Stimulated activated CD8-positive, alpha-beta memory T cell treated with anti-CD3 and anti-CD28 coated beads, Interleukin-12 subunit alpha, Interleukin-12 subunit beta, amount 100 ng/mL, for 4 hours (primary cell): ENCODE measurements at places on chromosomes 3 and 15.

DNA sequence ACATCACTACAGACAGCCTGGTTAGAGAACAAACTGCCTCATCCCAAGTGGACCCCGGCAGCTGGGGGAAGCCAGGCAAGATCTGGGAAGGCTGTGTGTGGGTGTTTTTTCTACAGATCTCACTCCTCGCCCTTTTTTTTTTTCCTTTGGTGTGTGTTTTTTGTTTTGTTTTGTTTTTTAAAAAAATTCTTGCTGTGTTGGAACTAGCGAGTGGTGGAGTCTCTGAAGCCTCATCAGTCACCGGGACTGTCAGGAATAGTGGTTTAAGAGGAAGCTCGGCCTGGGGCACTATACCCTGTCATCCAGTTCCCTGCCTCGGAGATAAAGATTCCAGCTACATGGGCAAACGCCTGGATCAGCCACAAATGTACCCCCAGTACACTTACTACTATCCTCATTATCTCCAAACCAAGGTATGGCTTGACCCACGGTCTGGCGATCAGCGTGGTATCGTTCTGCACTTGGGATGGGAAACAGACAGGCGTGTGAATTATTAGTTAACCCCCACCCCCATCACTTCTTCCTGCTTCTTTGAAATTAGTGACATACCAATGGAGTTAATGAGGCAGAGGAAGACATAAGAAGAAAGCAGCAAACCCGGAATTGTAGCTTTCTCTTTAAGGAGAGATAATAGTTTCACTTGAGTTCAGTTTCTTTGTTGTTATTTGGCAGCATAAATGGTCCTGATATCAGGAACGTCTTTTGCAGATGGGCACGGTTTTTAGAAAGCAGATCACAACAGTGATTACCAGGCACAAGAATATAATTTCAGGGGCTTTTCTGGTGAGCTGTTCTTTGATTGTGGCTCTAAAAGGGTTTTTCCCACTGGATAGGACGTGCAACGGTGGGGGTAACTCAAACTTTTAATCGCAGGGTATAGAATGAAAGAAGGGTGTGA is 722 bp downstream of the RBMS3 start:
- no peak for DNase-seq

- DNase-seq: no peak
These were observed 394.1 kb upstream of the TBL1XR1 start for GRCh38 chr3:177591379-177591778.

DNA sequence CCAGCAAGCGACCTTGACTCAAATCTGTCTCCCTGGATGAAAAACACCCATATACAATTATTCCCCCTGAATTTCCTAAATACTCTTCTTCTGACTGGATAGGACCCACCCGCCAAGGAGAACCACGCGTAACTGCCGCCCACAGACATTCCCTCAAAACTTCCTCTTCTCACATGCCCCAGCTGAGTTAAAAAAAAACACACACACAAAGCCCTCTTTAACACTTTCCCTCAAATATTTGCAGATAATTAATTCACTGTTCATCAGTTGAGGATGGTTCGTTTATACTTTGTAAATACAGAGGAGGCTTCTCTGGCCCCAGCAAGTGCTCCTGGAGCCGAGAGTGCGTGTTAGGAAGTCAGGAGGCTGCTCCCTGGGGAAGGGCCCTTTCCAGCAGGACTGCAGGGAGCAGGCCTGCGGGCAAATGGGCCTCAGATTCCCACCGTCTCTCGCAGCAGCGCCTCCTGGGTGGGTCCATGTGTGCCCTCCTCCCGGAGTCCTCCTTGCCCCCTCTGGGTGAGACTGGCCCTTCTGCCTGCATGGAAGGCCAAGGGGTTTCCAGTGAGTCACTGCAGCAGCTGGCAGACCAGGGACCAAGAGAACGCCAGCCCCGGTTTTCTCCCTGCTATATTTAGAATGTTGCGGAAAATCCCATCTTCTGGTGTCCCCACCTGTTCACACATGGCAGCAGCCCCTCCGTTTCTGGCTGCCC is 46.8 kb downstream of the MGLL start:
- DNase-seq: no peak

- no peak for DNase-seq
These were observed 862.6 kb upstream of the CADM2 start for GRCh38 chr3:84096188-84096587.

- no peak for DNase-seq
These were observed 311.5 kb downstream of the TLE3 start for GRCh38 chr15:69786136-69786701.

DNA sequence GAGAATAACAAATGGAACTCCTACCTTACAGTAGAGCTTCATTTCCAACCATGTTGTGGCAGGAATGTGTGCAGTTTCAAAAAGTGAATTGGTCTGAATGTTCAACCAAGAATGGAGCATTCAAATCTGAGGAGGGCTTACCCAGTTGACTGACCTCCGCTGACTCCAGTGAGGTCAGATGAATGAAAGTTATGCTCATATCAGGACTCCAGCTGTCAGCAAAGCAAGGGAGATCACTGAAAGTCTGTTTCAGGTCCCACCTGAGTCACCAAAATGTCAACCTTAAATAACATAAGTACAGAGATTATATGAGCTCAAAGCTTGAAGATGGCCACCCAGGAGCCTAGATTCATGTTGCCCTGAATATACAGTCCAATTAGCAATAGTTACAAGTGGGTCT is 473.5 kb downstream of the RBMS3 start:
- DNase-seq: no peak

DNA sequence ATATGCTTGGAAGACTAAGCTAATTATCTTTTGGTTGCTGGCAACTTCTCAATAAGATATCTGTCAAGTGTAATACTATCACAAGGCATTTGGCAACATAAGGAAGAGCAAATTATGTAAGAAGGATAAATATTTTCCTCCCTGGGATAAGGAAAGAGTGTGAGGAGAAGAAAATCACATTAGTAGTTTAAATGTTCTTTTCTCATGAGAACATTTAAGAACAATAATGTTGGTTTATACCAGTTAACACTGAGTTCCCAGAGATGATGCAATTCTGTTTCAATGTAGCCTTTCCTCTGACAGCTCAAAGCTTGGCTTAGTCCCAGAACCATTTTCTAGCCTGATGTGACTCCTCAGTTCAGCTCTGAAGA is 66.1 kb upstream of the NPHP3 start:
- no peak for DNase-seq

DNA sequence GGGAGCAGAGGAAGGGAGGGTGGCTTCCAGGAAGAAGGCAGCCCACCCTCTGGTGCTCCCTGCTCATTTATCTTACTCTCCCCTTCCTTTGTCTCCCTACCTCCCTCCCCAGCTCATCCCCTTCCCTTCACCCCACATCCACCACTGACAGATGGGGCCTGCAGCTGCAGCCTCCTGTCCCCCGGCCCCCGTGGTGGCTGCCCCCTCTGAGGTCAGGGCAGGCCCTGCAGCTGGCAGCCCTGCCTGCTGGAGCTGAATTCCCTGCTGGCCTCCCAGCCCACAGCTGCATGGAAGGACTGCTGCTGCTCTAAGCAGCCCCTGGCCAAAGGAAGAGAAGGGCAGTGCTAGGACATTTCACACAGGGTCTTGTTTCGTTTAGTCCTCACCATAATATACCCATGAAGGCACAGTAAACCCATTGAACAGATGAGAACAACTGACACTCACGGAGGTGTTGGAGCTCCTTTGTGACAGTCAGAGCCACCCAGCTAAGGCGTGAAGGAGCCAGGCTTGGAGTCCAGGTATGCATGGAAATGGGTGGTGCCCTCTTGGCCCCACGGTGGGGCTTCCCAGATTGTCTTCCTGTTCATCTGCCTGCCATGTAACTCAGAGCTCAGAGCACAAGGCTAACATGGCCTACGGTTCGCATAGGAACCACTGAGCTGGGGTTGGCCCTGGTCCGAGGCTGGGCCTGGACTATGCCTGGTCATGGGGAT is 121.7 kb upstream of the PRR20G start:
- DNase-seq: no peak

DNA sequence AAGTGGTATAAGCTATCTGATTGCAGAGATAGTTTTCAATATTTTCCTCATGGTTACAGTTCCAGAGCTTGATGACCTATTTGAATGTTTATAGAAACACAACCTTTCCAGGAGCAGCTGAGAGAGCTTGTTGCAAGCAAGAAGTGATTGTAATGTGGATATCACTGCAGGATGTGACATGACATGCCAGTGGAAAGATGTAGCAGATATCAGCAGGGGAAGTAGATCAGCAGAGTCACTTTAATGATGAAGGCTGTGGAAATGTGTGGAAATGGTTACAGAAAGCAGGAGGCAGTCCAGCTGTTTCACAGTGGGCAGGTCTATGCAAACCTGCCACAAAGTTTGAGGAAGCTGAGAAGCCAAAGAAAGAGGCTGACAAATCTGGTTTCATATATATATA is 21.0 kb downstream of the TMEM158 start:
- no peak for DNase-seq

GRCh38 chr3:189395825-189396224 is 224.1 kb downstream of the TPRG1 start:
- no peak for DNase-seq

DNA sequence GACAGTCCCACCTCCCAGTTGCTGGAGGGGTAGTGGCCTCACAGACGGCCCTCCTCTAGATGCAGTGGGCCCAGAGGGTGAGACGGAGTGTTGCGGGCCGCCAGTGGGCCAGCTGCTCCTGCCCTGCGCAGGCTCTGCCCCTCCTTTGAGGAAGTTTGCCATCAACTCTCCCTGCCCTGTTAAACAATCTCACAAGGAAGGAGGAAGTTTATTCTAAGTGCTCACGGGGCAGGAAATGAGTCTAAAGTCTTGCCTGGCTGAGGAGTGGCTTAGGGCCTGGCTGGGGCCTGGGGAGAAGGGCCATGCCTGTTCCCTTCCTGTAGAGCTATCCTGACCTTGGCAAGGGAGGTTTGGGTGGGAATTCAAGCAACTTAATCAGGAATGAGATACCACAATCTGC is at the start of gene FAM3D:
Gene FAM3D, minus strand, starts transcription at position 92 of the 400 bp plus-strand sequence. CDS start 11,211 bp downstream, outside the sequence.
- DNase-seq: no peak

- DNase-seq: no peak
These were observed 88.2 kb upstream of the ZNF385D start for GRCh38 chr3:21839176-21839575.

DNA sequence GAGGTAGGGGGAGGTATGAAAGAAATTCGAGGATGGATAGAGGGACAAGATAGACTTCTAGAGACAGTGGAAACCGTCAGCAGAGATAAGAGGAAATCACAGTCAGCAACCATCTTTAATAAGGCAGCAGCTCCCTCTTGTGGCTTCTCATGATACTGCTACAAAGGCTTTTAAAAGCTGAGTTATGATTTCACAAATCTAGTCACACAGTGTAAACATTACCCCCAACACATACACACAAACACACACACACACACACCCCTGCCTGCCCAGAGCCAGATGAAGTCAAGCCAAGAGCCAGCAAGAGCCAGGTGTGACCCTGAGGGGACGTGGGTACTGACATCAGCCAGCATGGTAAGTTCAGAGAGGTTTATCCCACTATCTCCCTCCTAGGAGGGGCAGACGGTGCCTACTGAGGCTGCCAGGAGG is 18.9 kb upstream of the TGM5 start:
- no peak for DNase-seq

DNA sequence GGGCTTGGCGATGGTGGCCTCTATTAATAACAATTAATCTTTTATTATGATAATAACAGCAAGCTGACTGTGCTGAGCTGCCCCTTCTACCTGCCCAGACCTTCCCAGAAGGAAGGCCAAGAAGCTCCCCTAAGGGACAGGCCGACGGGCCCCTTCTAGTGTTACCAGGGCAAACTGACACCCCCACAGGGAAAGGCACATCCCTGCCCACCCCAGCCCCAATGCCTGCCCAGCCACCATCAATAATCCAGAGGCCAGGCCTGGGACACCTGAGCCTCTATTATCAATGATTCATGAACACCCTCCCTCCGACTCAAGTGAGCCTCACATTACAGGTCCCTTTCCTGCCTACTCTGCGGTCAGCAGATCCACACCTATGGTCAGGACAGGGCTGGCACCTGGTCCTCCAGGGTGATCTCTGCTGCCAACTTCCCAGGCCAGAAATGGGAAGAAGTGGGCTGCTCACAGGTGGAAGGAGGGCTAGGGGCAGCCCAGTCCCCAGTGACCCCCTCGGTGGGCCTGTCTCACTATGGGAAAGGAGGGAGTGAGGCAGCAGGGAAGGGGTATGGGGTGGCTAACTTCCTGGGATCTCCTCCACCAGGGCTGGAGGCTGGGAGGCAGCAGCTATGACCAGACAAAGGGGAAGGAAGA is 1.8 kb downstream of the TWF2 start:
- no peak for DNase-seq

DNA sequence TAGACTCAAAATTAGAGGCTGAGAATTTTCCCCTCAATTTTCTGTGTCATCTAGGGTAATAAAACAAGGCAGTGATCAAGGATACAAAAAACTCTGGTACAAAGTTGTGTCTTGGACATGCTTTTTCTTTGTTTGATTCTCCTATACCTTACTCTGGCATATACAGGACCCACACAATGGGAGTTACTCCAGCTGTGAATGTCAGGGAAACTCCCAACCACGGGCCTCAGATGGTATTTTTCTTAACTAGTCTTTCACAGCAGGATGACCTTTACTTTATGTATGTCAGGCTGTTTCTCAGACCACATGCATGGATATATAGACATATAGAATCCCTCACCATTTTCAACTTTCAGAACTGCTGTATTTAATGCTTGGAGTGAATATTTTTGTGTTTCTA is 41.3 kb downstream of the FEZF2 start:
- DNase-seq: no peak

- no peak for DNase-seq
These were observed 40.4 kb downstream of the TM2D3 start for GRCh38 chr15:101611580-101612299.

GRCh38 chr15:99707473-99708270 is 25.6 kb downstream of the LYSMD4 start:
- DNase-seq: no peak

DNA sequence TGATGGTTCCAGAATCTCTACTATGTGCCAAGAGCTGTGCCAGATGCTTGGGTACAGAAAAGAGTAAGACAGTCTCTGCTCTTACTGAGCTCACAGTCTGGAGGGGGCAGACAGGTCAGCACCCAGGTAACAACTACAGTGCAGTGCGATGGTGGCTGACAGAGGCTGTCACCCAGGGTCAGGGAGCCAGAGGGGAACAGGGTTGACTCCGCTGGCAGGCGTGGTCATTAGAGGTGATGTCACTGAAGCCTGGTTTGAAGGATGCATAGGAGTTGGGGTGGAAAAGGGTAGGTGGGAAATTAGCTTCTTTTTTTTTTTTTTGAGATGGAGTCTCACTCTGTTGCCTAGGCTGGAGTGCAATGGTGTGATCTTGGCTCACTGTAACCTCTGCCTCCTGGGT is 31.5 kb downstream of the GNB5 start:
- no peak for DNase-seq

- no peak for DNase-seq
These were observed 17.1 kb upstream of the KY start for GRCh38 chr3:134667956-134668355.

- peak; percentile 14 for DNase-seq
These were observed at the start of gene CCR1 for GRCh38 chr3:46208167-46208704. CCR1 (minus strand) TSS chr3:46208313; CDS start chr3:46204313, 4,000 bp downstream.

DNA sequence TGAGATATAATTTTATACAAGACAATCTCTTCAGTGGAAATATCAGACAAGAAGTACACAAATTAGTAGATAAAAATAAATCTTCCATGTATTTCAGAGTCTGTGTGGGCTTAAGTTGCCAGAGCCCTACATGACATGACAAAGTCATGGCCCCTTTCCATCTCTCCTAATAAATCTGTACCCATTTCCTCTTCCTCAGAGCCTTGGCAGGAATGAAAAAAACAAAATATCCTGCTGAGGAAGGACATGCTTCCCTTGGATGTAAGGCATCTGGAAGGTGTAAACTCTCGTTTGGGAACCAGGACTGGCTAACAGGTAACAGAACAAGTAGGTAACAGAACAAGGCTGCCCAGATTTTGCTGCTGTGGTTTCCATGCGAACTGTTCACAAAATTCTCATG is 148.1 kb downstream of the SNRK start:
- DNase-seq: no peak
